ENCODE measurements at places on chromosomes 7 and 10.

DNA sequence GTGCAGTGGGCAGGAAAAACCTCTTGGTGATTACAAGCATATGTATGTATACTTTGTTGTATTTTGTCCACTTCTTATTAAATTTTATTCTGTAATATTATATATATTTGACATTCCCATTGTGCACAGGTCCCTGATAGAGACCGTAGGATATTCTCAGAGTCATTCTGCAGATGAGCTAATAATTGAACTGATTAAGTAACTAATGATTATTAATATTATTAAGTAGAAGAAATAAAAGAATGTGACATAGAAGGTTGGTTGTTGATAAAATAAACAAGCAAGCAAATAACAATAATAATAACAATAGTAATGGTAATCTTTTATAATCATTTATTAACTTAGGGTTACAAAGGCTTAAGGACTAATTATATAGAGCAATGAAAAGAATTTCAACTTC lies 780.6 kb upstream of the ZWINT start:
- no peak for DNase-seq

DNA sequence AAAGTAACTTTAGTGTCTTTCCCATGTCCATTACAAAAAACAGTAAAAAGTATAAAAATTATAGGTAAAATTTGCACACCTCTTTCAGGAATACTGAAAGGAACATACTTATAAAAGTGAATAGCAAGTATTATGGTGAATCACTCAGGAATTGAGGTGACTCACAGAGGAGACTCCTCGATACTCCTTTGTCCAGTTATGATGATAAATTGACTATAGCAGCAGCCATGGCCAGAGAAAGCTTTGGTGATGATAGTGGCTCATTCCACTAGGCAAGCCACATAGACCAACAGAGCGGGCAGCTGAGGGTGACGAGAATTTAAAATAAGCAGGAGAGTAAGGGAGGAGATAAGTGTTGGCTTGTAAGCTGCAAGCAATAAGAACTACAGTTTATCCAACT lies 1231.1 kb upstream of the CELF2 start:
- DNase-seq, result no peak

- DNase-seq, result no peak
Observed at GRCh38 chr10:69991151-69991550, 61.5 kb upstream of the MACROH2A2 start.

DNA sequence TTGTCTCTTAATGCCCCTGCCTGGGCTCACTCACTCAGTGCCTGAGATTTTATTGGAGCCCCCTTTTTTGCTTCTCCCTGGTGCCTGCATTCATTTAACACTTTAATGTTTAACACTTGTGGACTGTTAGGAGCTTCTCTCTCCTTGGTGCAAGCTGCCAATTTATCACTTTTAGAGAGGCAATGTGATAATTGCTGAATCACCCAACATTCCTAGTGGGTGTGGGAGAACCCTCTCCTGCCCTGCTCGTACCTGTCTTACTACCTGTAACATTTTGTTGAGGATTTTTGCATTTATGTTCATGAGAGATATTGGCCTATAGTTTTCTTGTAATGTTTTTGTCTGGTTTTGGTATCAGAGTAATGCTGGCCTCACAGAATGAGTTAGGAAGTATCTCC lies 13.2 kb downstream of the STAM start:
- DNase-seq, result no peak

- DNase-seq, result no peak
Observed at GRCh38 chr7:41529831-41530230, 173.1 kb downstream of the INHBA start.

DNA sequence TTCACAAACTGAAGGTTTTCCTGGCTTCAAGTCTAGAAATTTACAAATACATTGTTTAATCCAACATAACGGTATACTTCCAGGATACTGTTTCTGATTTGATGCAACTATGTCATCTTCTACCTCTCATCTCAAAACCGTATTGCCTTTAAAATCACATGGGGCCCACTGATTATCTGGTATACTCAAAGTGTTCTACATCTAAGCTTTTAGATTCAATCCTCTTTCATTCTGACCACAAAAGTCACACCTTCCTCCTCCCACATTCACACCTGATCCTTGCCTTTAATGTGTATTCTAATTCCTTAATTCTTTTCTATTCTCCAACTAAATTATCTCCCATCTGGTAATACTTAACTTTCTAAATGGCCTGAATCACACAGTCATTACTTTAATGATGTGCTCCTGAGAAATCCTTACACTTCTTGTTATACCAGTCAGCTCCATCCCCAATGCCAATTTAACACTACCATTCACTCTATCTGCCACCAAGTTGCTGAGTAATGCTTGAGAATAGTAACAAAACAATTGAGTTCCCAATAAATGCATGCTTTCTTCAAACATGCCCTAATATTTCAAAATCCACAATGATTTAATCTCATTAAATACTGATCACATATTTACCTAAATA lies 13.0 kb downstream of the ATAD1 start:
- DNase-seq, result no peak

- DNase-seq, result no peak
Observed at GRCh38 chr7:66330961-66331360, 125.8 kb downstream of the TPST1 start.

DNA sequence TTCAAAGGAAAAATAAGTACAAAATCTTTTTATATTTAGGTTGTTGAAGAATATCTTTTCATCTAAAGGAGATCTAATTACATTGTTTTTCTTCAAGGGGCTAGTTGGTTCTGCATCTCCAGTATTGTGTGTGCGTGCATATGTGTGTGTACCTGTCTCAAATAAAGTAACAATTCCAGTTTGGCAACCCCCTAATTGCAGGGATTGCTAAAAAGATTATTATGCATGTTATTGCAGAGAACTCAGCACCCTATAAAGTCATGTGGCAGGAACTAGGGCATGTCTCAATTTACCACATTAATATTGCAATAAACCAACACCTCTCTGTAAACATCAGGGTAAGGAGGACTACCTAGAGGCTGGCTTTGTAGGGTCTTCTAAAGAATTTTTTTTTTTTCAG lies 37.0 kb downstream of the MRPS33 start:
- DNase-seq, result no peak

DNA sequence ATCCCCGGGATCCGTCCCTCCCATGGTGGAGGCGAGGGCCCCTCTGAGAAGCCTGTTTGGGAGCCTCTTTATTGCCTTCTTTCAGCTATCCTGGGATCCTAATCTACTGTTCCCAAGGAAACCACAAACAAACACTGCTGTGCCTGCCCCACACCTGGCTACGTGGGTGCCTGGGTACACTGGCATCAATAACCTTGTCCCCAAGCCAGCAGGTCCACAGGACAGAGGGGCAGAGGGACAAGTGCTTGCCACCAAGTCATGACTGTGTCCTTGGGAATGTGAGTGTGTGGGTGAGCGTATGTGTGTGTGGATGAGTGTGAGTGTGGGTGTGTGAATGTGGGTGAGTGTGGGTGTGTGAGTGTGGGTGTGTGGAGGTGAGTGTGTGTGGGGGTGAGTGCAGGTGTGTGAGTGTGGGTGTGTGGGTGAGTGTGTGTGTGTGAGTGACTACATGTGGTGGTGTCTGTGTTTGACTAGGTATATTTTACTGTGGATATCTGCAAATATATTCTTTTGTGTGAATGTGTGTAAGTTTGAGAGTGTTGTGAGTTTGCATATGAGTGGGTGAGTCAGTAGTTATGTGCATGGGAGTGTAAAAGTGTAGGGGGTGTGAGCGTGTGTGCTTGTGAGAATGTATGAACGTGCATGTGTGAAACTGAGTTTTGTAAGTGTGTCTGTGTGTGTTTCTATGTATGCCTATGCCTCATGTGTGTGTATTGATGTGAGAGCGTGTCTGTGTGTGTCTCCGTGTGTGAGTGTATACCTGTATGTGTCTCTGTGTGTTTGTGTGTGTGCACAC lies 96.1 kb downstream of the TNS3 start:
- DNase-seq, result no peak

DNA sequence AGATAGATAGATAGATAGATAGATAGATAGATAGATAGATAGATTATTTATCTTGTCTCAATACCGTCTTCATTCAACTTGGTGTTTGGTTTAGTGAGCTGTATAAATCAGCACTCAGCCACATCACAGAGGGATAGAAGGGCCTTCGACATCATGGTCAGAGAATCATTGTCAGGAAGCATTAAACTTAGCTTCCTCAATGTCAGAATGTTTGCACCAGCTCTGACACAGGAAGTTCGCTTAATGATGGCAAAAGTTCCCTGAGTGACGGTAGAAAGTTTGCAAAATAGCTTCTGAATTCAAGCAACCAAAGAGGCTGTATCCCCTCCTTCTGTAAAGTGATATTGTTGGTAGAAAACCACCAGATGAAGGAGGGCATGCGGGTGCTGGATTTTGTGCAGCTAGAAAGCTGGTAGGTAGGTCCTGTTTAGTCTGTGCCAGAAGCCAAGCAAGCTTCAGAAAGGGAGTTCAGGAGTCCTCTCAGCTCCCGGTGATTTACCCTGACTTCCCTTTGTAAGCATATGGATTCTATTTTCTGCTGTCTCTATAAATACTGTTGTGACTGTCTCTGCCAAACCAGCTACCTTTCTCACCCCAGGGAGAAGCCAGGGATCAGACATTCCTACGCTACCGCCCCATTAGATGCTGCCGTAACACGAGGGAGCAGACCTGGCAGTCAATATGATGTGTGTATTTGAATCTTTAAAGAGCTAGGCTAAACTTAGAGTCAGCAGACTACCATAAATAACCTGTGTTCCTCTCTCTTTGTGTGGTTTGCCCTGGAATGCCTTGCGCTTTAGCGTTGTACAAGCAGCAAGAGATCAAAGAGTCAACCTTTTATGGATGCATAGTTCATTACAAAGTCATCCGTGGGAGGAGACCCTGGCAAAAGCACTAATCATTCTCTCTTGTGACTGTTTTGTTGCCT lies 200.5 kb upstream of the KIAA1217 start:
- no peak for DNase-seq

GRCh38 chr7:103031781-103032180 lies 42.8 kb downstream of the FBXL13 start:
- no peak for DNase-seq

DNA sequence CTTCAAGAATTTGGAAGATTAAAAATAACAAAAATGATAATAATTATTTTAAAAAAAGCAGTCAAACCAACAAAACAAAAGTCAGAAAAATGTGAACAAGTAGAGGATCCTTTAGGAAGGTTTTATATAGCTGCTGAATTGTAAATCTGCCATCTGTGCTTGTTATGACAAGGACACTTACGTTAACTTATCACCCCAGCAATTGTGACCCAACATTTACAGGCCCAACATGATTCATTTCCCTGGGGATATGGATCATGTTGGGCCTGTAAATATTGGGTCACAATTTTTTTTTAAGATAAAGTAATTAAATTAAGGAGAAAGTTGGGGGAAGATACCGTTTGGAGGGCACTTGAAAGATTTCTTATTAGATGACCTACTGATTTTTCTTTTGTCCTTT lies 261.4 kb upstream of the HABP2 start:
- no peak for DNase-seq

GRCh38 chr10:33162248-33162575 lies 172.3 kb downstream of the NRP1 start:
- no peak for DNase-seq

GRCh38 chr7:4882169-4883032 lies 1.1 kb downstream of the RADIL start:
- DNase-seq, result no peak

DNA sequence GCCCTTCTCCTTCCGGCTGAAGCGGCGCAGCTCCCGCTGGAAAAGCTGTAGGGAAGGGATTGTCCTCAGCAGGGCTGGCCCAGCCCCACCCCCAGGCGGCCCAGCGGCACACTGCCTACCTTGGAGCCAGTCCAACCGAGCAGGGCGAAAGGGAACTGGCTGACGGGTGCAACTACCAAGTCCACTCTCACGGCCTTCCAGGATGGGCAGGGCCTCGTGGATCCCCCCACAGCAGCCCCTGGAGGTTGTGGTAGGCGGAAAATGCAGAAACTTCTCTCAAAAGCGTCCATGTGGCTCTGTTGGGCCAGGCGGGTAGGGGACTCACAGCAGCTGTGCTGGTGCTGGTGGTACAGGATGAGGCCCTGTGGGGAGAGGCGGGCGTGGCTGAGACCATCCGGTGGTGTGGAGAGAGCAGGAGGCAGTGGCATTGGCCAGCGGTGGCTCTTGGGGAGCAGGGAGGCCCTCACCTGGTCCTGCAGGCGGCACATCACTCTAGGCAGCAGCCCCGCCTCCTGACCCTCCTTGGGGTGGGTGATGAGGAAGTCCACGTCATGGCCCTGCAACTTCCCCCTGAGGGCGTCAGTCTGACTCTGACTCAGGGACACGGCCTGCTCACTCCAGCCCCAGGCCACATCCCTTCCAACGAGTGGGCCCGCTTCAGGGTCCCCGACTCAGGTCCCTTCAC lies 8.4 kb upstream of the PGAM2 start:
- peak; percentile 77 for DNase-seq

DNA sequence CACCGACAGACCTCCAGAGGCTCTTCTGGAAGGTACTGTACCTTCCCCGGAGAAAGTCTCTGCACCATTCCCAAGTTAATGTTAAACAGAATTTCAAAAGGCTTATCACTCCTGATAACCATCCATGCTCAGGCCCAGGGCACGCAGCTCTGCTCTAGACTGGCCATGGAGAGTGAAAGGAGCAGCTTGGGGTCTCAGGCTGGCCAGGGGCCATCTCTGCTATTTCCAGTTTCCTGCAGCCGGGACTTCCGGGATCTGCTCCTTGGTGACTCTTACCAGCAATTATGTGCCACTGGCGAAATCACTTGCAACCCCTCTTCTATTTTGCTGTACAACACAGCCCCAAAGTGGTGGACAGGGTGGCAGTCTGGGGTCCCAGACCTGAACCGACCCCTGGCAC lies 6.0 kb downstream of the CLDN15 start:
- DNase-seq, result no peak

GRCh38 chr7:29038463-29038862 lies 80.3 kb upstream of the TRIL start:
- no peak for DNase-seq

- no peak for DNase-seq
Observed at GRCh38 chr7:35605760-35606159, 89.2 kb downstream of the HERPUD2 start.

DNA sequence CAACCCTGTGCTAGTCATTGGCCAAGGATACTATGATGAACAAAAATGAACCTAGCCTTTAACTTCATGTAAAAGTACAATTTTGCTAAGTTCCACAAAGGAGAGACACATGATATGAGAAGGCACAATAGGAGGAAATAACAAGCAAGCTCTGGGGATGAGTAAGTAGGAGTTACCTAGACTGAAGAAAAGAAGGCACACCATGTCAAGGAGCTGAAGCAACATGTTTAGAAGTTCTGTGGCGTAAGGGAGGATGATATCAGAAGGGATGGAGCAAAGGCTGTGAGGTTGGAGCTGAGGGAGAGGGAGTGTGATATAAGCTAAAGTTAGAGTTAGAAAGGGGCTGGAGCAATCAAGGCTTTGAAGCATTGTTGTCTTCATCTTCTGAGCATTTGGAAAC lies 25.6 kb downstream of the KIFBP start:
- DNase-seq, result no peak

DNA sequence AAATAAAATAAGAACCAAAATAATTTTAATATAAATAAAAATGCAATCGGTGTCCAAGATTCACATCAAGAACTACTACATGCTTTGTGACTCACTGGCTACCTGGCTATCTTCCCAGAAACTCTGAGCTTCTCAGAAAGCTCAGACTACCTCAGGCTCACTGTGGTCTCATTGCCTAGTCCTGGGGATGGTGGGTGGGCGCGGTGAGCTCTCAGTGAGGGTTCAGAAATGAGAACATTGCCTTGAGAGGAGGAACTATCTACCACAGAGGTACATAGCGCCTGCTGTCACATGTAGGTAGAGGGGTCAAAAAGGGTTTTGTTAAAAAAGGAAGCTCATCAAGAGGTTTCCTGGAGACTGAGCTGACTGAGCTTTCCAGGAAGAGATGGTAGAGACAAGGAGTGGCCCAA lies 108.0 kb downstream of the WDFY4 start:
- DNase-seq, result no peak

Measured in activated B cell treated with CpG ODN at 0.5 μM for 24 hours (primary cell).